ENCODE measurements at places on chromosomes 16 and 17.

DNA sequence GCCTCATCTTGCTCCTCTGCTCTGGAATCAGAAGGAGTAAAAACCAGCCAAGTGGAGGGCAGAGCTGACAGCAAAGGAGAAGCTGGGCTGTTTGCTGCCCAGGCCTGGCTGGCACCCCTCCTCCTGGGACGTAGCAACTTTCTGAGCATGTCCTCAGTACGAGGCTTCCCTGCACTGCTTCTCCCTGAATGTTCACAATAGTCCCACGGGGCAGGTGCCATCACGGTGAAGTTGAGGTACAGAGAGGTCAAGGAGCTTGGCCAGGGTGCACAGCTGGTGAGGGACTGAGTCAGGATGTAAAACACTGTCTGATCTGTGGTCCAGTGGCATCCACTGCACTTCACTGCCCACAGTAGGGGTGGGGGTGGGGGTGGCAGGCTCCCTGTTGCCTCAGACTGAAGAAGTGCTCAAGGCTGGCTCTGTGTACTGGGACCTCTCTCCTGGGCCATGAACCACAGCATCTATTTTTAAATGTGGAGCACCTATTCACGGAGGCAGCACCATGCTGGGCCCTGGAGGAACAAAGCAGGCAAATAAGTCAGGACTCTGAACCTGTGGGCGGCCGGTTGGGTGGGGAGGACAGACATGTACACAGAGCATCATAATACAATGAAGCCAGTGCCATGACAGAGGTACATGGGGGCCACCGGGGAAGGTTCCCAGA, 369.5 kb downstream of the SEC14L1 start:
- DNase-seq = no peak

- DNase-seq = no peak
These were observed 76.8 kb downstream of the CDK5R1 start for GRCh38 chr17:32563583-32563982.

DNA sequence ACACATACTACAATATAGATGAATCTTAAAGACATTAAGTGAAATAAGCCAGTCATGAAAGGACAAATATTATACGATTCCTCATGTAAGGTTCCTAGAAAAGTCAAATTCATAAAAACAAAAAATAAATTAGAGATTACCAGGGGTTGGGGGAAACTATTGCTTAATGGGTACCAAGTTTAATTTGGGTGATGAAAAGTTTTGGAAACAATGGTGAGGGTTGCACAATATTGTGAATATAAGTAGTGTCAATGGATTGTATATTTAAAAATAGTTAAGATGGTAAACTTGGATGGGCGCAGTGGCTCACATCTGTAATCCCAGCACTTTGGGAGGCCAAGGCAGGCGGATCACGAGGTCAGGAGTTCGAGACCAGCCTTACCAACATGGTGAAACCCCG, 17.9 kb downstream of the HSF5 start:
- no peak for DNase-seq

- DNase-seq = peak; percentile 90
These were observed at the start of gene CIITA for GRCh38 chr16:10876799-10877341. TSS of gene CIITA (plus strand) at chr16:10877202. CDS start at chr16:10877331, 129 bp downstream.

GRCh38 chr16:15701975-15702970, 52.2 kb downstream of the NDE1 start:
- DNase-seq = peak; percentile 50

GRCh38 chr16:17162560-17162959, 308.2 kb downstream of the XYLT1 start:
- no peak for DNase-seq

DNA sequence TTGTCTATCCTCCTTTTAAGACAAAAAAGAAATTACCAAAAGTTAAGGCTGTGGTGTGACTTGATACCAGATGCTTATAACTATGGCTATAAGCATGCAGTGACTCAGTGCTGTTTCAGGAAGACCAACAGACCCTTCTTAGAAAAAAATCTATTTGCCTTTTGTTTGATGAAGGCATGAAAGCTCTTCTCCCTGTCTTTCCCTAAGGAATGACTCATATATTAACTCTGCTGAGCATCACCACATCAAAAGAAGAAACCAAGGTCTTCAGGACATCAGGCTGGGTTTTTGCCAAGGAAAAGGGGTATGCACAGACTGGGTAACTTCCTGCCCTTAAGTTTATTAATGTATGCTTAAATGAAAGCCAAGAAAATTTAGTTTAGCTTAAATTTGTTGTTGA, 47.1 kb downstream of the VMP1 start:
- peak; percentile 85 for DNase-seq

DNA sequence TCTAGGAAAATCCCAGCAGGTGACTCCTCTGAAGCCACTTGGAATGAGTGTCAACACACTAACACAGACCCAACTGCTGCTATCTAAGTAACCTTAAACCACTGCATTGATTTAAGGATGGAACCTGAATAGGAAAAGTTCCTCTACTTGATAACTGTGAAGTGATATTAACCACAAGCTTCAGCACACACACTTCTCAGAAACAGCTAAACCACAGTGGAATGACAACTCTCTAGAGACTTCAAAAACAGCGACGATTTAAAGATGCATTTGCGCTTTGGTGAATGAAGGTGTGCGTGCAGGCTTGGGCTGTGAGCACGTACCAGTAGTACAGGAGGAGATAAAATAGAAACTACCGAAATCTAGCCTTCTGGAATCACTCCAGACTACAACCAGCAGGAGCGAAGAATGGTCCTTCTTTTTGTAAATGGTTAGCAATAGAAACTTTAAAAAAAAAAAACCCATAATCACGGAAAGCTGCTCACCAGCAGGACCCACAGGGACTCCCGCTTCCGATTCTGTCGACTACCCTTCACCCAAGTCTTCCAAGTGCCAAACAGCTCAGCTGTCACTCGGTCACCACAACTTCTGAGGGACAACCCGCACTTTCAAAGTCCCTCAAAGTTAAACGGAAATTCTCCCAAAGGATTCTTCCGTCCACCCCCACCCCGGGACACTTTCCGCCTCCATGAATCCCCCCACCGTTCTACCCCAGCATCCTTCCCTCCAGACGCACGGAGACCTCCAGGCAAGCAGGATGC, 137.7 kb upstream of the CORO6 start:
- peak; percentile 22 for DNase-seq

DNA sequence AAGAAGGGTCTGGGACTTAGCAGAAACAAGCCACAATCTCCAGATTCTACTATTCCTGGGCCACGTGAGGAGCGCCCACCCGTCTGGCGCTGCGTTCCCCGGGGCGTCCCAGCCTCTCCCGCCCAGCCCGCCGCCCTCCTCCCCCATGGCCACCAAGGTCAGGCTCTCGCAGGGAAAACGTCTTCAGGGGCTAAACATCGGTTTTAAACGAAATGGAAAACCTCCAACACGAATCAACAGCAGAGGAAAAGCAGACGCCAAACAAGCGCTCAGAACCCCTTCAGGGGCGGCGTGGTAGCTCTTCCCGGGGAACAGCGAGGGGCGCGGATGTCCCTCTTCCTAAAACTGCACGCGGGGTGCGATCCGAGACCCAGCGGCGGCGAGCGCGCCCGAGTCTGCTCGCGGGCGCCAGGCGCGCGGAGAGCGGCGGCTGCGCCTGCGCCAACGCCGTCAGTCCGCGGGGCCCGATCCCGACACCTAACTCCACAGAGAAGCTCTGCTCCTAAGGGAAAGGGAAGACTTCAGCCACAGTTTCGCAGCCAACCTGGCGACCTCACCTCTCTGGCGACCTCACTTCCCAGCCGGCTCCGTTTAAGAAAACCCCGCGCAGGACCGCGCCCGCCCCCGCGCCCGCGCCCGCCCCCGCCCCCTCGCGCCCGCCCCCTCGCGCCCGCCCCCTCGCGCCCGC, 505 bp upstream of the COG1 start:
- DNase-seq = peak; percentile 49

GRCh38 chr16:89721546-89722391, 432 bp downstream of the ZNF276 start:
- DNase-seq = peak; percentile 49

DNA sequence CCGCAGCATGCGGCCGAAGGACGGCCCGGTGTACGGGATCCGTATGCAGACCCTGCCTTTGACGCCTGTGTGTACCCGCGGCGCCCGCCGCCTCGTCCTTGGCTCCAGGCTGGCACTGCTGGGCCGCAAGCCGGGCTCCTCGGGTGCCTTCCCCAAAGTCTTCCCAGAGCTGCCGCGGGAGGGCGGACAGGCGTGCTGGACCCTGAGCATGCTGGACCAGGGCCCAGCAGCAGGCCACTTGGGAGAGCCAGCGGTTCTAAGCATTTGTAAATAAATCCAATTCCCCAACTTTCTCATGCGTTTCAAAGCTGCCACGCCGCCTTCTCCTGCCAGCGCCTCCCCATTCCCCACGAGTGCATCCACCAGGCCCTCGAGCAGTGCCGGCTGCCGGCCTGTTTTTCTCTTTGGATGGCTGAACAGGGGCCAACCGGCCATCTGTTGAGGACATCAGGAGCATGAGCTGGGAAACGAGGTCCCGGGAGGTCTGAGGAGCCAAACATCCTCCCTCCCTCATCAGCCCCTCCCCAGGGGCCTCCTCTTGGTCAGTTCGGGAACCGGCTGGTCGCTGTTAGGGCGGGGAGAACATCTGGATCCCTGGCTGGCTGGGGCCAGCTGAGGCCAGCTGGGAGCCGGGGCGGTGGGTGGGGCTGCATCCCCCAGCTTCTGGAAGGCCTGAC, 20.5 kb upstream of the PABPN1L start:
- no peak for DNase-seq

- peak; percentile 93 for DNase-seq
These were observed 1.1 kb downstream of the ANKRD11 start for GRCh38 chr16:89489040-89489897.

DNA sequence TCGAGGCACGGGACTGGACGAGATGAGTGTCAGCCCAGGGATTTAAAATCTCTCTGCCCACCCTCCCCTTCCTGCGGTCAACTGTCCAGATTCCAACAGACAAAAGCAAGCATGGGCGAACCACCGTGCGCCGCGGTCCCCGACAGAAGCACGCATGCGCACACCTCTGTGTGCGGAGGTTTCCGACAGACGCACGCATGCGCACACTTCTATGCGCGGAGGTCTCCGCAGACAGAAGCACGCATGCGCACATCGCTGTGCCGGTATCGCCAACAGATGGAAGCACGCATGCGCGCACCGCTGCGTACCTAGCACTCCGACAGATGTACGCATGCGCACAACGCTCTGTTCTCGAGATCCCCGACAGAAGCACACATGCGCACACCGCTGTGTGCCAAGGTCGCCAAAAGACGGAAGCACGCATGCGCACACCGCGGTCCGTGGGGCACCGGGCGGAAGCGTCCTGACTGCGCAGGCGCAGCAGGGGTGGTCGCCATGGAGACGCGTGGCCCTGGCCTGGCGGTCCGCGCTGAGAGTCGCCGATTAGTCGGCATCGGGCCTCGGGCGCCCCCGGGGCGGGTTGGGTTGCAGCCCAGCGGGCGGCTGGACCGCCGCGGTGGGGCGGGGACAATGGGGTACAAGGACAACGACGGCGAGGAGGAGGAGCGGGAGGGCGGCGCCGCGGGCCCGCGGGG, 57.4 kb upstream of the RPH3AL start:
- DNase-seq = peak; percentile 97

GRCh38 chr17:4375039-4375748, 8.7 kb upstream of the UBE2G1 start:
- no peak for DNase-seq

- DNase-seq = no peak
These were observed 173.4 kb upstream of the CIBAR2 start for GRCh38 chr16:85285681-85286065.

GRCh38 chr17:73317513-73318426, 6.0 kb upstream of the CDC42EP4 start:
- no peak for DNase-seq

DNA sequence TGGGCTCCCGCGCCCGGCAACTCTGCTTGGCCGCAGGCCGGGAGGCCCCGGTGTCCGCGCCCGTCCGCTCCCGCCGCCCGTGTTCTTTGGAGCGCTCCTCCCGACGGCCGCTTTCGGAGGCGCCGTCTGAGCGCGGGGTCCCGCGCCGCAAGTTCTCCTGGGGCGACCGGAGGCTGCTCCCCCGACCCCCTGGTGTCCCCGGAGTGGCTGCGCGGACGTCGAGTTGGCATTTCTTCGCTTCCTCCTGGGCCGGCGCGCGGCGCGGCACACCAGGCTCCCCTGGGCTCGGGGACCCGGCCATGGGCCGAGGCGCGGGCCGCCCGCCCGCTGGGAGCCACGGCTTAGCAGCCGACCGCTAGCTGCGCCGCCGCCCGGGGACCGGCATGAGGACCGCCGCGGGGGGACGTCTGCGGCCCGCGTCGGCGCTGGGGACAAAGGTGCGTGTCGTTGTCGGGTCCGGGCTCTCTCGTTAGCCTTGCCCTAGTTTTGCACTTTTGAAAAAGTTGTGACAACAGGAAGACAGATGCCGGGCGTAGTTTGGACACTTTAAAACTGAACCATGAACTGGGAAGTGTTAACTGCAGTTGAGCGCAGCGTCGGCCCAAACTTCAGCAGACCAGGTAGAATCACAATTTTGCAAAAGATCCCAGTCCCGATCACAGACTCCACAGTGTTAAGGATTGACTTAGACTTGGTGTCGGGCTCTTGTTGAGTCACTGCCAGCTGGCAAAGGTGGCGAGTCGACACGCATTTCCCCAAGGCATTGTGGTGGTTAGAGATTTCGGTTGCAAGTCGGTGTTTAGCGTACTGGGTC, 700 bp downstream of the UBN1 start:
- DNase-seq = peak; percentile 61

DNA sequence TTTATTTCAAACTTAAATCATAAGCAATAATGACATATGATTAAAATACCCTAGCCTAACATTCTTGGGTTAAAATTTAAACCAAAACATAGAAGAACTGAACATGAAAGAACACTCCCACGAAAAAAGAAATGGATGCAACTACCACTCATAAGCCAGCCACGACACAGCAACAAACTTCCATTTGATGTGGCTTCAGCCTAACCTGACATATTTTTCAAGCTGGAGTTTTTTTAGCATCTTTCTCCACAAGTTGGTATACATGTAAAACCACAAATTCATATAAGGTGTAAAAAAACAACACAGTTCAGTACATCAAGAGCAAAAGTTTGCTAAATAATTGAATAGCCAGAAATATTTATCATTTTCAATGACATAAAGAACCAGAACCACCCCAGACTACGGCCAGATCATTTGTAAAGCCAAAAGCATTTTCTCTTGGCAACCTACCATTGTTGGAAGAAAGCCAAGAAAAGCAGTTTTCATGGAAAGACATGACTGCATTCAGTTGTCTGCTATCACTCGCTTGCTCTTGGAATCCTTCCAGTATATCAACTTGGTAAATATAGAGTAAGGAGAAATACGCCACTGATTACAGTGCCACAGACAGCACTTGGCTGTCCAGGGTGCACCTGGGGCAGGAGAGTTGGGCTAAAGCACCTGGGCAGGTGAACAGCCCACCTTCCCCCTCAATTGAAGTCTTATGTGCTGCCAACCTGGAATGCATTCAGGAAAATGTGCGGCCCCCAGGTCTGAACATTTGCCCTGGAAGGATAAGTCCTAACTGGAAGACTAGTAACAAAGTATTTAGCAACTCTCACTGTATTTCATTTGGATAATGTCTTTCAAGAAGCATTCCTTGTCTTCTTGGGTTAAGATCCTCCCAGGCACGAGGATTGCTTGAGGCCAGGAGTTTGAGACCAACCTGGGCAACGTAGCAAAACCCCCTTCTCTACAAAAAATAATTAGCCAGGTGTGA, 60.5 kb downstream of the CREBBP start:
- peak; percentile 93 for DNase-seq

- DNase-seq = no peak
These were observed 66.3 kb downstream of the CLEC16A start for GRCh38 chr16:11010575-11011221.

All from HFFc6 (cell line).